Natural killer cell (primary cell): ENCODE measurements at places on chromosomes 3 and 15. TPM values are rescaled to one million over a fixed set of nuclear protein-coding genes. Genes with fewer than 3 reads are reported as not detected.

DNA sequence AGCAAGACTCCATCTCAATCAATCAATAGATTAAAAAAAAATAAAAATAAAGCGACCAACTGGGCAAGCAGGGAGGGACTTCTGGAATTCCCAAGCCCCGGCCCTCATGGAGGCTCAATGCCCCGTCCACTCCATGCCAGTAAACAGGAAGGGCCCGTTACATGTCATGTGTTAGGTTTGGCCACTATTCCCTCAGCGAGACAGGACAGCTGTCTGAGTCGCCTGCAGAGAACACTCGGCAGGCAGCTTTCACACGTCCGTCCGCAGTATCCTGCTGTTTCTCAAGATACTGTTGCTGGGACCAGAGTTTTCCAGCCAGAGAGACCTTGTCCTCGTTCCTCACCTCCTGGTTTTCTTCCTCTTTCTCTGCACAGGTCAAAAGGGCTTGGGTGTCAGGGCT is 18.0 kb downstream of the TMEM44 start:
- DNase-seq = no peak
- H3K27ac ChIP-seq = no peak overlapping the region
- no peaks in the 10 kb centered on the region for H3K36me3 ChIP-seq

The ARL6 gene
- total RNA-seq = 4.9 TPM

The TMCO5A gene
- not detected for total RNA-seq

The CCDC39 gene
- not detected for total RNA-seq

The ZKSCAN7 gene
- total RNA-seq = 1.7 TPM

DNA sequence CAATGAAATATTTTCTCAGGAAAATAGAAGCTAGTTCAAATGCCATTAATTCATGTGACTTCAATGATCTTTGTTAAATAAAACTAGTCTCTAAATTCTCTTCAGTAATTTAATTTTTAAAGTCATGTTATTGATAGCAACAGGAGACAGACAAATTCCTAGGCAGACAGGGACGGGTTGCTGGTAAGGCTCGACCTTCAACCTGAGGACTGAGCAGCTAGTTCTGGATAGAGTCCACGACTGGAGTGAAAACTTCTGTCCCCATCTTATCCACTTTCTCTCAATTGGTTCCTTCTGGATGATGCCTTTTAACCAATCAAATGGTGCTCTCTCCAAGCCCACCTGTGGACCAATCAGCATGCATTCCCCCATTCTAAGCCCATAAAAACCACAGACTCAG is 43.8 kb upstream of the C2CD4B start:
- H3K4me1 ChIP-seq = no peaks in the 10 kb centered on the region
- no peaks in the 10 kb centered on the region for H3K36me3 ChIP-seq
- no peak for DNase-seq
- H3K4me3 ChIP-seq = no peak overlapping the region
- H3K27ac ChIP-seq = no peak overlapping the region

DNA sequence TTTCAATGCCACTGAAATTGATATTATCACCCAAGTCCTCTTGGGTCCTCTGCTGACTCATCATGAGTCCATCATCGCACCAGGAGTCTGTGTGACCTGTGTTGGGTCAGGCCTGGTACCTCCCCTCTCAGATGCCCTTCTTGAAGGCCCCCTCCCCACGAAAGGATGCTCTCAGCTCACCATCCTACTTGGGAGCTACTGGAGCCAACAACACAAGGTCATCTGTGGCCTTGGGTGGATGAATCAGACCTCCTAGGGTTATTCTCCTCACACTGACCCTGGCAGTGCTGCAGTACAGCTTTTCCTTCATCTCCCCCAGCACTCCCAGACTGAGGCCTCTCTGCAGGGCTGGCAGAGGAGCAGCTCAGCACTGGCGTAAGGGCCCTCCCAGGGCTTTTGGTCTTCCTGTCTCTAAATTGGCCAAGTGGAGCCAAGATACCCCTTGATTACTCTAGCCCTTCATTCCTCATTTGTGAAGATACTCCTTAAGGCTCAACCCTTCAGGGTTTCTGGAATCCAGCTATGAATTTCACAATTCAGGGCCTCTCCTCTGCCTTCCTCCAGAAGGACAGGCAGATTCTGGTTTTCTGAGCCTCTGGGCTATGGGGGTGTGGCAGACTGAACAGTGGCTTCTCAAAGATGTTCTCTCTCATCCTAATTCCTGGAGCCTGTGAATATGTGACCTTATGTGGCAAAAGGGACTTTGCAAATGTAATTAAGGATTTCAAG is 80.7 kb upstream of the GSK3B start:
- no peak overlapping the region for H3K27ac ChIP-seq
- H3K27me3 ChIP-seq = no peaks in the 10 kb centered on the region
- no peak for DNase-seq
- no peak overlapping the region for H3K4me3 ChIP-seq

- no peak for DNase-seq
- no peaks in the 10 kb centered on the region for H3K4me1 ChIP-seq
- H3K4me3 ChIP-seq = no peak overlapping the region
These were observed 16.1 kb upstream of the RAD54L2 start for GRCh38 chr3:51522273-51522962.

DNA sequence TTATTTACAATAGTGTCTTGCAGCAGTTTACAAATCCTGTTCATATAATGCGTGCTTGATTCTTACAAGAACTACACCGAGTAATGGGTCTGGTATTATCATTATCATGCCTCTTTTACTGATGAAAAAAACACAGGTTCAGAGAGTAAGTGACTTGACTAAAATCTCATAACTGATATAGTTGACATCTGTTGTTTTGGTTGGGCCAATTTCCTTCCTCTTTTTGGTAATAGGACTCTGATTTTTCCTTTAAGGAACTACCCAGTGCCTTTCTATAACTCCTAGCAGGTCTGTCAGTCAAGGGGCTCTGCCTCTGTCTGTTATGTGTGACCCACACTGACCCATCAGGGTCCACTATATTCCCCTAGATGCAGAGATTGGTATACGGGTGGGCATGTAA is 14.6 kb upstream of the BLOC1S6 start:
- H3K27ac ChIP-seq = no peak overlapping the region
- no peaks in the 10 kb centered on the region for H3K27me3 ChIP-seq
- no peak overlapping the region for H3K4me3 ChIP-seq
- DNase-seq = no peak
- H3K36me3 ChIP-seq = no peaks in the 10 kb centered on the region
- no peaks in the 10 kb centered on the region for H3K4me1 ChIP-seq

- no peaks in the 10 kb centered on the region for H3K4me1 ChIP-seq
- H3K36me3 ChIP-seq = no peaks in the 10 kb centered on the region
- no peaks in the 10 kb centered on the region for H3K27me3 ChIP-seq
- DNase-seq = no peak
- no peak overlapping the region for H3K4me3 ChIP-seq
- no peak overlapping the region for H3K27ac ChIP-seq
These were observed 40.8 kb downstream of the HDGFL3 start for GRCh38 chr15:83166830-83167229.

DNA sequence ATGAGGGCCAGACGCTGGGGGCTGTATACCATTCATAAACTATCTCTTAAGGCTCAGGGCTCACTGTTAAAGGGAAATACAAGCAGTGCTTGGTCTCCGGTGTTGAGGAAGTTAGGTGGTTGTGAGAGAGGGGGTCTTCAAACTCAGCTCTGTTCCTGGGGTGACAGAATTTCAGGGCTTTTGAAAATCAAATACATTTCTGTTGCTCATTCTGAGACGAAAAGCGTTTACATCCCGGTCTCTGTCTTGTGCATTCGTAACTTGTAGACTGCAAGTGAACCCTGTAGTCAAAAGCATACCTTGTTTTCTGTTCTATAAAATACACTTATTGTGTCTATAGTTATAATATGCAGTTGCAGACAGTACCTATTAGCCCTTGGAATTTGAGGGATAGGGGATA is 1.7 kb downstream of the SLCO3A1 start:
- H3K4me1 ChIP-seq = peaks cover 60% of the 10 kb centered on the region
- H3K36me3 ChIP-seq = peaks cover 2% of the 10 kb centered on the region
- no peaks in the 10 kb centered on the region for H3K27me3 ChIP-seq
- H3K27ac ChIP-seq = no peak overlapping the region
- no peak for DNase-seq

The SLC15A2 gene
- total RNA-seq = 2.2 TPM

GRCh38 chr3:188106006-188106405 is 48.0 kb upstream of the LPP start:
- H3K27me3 ChIP-seq = no peaks in the 10 kb centered on the region
- DNase-seq = no peak
- H3K27ac ChIP-seq = no peak overlapping the region
- H3K4me1 ChIP-seq = peaks cover 7% of the 10 kb centered on the region
- H3K4me3 ChIP-seq = no peak overlapping the region
- no peaks in the 10 kb centered on the region for H3K36me3 ChIP-seq

- no peaks in the 10 kb centered on the region for H3K27me3 ChIP-seq
- H3K27ac ChIP-seq = no peak overlapping the region
- DNase-seq = no peak
- H3K36me3 ChIP-seq = no peaks in the 10 kb centered on the region
These were observed 181.8 kb downstream of the OXSM start for GRCh38 chr3:25971736-25972135.

The TM4SF18 gene
- not detected for total RNA-seq

- no peaks in the 10 kb centered on the region for H3K27me3 ChIP-seq
- no peaks in the 10 kb centered on the region for H3K36me3 ChIP-seq
- DNase-seq = no peak
- H3K27ac ChIP-seq = no peak overlapping the region
- no peak overlapping the region for H3K4me3 ChIP-seq
These were observed 89.5 kb downstream of the ZMAT3 start for GRCh38 chr3:178982137-178982536.

GRCh38 chr3:23301819-23302218 is 98.7 kb downstream of the UBE2E2 start:
- H3K36me3 ChIP-seq = no peaks in the 10 kb centered on the region
- DNase-seq = no peak
- no peak overlapping the region for H3K27ac ChIP-seq
- no peaks in the 10 kb centered on the region for H3K27me3 ChIP-seq
- H3K4me1 ChIP-seq = no peaks in the 10 kb centered on the region
- no peak overlapping the region for H3K4me3 ChIP-seq

GRCh38 chr3:110413266-110413665 is 658.4 kb upstream of the NECTIN3 start:
- H3K36me3 ChIP-seq = no peaks in the 10 kb centered on the region
- no peak for DNase-seq
- H3K27ac ChIP-seq = no peak overlapping the region
- no peak overlapping the region for H3K4me3 ChIP-seq
- H3K27me3 ChIP-seq = no peaks in the 10 kb centered on the region

The IGSF11 gene
- total RNA-seq = not detected

The FBXW12 gene
- not detected for total RNA-seq

DNA sequence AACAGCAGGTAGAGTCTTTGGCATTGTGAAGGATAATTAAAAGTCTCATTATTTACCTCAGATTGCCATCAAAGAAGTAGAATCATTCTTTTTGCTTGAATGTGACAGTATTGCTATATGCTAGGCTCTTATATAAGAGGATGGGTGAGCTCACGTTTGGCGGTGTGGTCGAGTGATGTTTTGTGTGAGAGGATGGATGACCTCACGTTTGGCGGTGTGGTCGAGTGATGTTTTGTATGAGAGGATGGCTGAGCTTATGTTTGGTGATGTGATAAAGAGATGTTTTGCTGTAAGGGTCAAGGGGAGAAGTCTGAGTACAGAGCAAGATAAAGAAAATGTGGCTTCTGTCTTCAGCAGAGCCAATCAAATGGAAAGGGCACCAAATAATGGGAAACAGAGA is 299.6 kb upstream of the NR2E3 start:
- H3K27ac ChIP-seq = no peak overlapping the region
- H3K27me3 ChIP-seq = peaks cover 3% of the 10 kb centered on the region

GRCh38 chr3:147872568-147872967 is 463.4 kb downstream of the ZIC1 start:
- H3K4me3 ChIP-seq = no peak overlapping the region
- H3K27me3 ChIP-seq = no peaks in the 10 kb centered on the region
- no peak overlapping the region for H3K27ac ChIP-seq
- H3K4me1 ChIP-seq = no peaks in the 10 kb centered on the region
- DNase-seq = no peak

The GLDN gene
- total RNA-seq = not detected
